ENCODE measurements at places on chromosomes 3 and 15.

DNA sequence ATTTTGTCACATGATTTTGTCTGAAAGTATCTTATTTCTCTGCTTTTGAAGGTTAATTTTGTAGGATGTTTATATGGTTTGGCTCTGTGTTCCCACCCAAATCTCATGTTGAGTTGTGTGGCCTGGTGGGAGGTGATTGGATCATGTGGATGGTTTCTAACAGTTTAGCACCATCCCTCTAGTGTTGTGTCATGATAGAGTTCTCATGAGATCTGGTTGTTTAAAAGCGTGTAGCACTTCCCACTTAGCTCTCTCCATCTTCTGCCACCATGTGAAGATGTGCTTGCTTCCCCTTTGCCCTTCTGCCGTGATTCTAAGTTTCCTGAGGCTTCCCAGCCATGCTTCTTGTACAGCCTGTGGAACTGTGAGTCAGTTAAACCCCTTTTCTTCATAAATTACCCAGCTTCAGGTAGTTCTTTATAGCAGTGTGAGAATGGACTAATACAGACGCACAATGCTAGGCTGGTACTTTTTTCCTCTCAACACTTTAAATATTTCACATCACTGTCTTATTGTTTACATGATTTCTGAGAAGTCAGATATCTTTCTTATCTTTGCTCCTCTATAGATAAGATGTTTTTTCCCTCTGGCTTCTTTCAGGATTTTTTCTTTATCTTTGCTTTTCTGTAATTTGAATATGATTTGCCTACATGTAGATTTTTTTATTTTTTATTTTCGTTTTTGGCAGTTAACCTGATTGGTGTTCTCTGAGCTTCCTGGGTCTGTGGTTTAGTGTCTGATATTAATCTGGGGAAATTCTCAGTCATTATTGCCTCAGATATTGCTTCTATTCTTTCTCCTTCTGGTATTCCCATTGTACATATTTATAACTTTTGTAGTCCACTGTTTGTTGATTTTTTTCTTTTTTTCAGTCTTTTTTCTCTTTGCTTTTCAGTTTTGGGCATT is 22.2 kb downstream of the BTD start:
- DNase-seq = no peak

DNA sequence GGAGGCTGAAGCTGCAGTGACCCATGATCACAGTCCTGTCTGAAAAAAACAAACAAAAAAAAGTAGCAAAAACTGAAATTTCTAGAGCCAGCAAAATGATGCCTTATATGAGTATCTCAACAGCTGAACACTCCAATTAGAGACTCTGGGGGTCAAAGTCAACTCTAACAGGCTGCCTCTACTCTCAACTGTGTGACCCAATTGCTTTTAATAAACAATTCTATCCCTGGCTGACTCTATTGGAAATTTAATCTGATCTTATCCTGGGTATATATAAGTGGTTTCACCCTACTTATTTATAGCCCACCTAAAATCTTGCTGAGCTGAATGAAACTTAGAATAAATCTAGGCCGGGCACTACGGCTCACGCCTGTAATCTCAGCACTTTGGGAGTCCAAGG is 29.0 kb downstream of the SMARCC1 start:
- no peak for DNase-seq

- DNase-seq = no peak
Measured at GRCh38 chr3:38601956-38602550, 47.4 kb downstream of the SCN5A start.

GRCh38 chr3:168249205-168249549 is 153.5 kb upstream of the GOLIM4 start:
- DNase-seq = no peak

- peak; percentile 38 for DNase-seq
Measured at GRCh38 chr3:195549931-195550519, 6.9 kb upstream of the PPP1R2 start.

GRCh38 chr15:80949756-80950155 is 39.9 kb downstream of the MESD start:
- DNase-seq = no peak

DNA sequence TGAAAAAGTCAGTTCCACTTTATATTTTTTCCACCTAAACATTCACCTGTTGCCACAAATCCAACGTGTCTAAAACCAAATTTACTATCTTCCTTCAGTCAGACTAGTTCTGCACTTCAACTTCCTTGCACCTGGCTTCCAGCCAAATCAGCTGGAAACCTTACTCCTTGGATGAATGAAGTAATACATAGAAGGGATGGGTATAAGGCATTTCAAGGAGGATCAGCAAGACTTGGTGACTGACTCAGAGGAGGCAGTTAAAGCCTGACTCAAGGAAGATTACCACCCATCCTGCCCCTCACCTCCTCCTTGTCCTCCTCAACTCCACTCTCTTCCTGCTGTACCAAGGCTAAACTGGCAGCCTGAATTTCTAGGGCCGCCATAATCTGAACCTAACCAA is 37.1 kb downstream of the QTRT2 start:
- no peak for DNase-seq

DNA sequence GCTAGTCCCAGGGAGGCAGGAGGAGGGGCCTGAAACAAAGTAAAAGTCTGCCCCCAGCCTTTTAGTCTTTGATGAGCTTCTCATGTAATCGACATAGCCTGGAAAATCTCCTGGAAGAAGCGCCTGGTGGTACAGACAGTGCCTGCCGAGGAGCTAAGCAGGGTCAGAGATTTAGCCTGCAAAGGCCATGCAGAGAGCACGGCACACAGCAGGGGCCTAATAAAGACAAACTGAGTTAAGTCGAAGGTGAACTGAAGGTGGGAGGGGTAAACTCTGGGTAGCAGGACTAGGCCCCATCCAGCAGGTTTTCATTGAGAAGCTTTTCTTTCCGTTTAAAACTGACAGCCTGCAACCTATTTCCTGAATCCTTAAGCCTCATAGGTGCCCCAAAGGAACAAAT is 115.5 kb upstream of the ABHD17C start:
- DNase-seq = no peak

DNA sequence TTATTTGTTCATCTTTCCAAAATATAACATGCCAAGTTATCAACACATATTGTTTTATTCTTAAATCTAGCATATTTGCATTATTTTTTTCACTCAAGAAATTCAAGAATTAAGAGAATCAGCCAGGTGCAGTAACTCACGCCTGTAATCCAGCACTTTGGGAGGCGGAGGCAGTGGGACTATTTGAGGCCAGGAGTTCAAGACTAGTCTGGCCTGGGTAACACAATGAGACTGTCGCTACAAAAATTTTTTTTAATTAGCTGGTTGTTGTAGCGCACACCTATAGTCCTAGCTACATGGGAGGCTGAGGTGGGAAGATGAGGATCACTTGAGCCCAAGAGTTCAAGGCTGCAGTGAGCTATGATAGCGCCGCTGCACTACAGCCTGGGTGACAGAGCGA is 10.5 kb downstream of the DCUN1D1 start:
- DNase-seq = no peak

GRCh38 chr3:174955513-174956016 is 96.4 kb downstream of the NAALADL2 start:
- no peak for DNase-seq

DNA sequence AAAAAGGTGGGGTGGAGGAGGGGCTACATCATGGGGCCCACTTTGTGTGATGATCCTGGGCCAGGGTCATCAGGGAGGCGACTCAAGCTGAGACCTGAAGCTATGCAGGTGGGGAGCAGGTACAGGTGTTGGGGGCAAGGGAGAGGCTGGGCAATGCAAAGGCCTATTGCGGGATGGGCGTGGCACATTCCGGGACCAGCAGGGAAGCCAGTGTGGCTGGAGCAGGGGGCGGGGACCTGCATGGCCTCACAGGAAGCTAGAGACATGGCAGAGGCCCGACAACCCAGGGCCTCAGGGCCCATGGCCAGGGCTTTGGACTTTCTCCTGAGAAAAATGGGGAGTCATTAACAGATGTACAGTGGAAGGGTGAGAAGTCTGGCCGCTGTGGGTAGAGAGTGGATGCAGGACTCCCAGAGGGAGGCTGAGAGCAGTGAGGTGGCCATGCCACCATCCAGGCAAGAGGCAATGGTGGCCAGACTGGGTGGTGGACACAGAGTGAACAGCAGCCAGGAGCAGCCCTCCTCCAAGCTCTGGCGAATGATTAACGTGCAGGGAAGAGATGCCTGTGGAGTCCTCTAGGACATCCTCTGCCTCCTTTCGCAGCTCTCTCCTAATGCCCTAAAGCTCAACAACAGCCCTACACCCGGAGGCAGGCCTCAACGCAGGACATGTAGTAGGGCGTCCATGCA is 122.6 kb upstream of the ATP2B2 start:
- DNase-seq = no peak

DNA sequence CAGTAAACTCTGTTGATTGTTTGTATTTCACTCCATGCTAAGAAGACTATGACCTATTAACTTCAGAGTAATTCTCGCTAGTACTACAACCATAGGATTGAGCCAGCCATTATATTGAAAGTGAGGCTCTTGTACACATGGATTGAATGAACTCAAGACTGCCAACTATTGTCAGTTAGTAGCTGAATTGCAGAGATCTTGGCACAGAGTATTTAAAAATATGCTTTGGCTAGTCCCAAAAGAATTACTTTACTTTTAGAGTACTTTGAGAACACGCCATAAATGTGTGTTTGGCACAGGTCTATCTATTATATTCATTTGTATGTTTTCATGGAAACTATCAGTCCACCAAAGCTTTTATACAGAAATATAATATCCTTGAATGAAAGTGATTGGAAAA is 226.7 kb upstream of the DCBLD2 start:
- no peak for DNase-seq

- DNase-seq = no peak
Measured at GRCh38 chr15:89412905-89413411, 78.3 kb upstream of the POLG start.

GRCh38 chr3:87822563-87822962 is 236.2 kb downstream of the CGGBP1 start:
- no peak for DNase-seq

- DNase-seq = no peak
Measured at GRCh38 chr3:66199089-66199473, 21.7 kb upstream of the SLC25A26 start.

- no peak for DNase-seq
Measured at GRCh38 chr3:177358977-177359592, 161.8 kb upstream of the TBL1XR1 start.

DNA sequence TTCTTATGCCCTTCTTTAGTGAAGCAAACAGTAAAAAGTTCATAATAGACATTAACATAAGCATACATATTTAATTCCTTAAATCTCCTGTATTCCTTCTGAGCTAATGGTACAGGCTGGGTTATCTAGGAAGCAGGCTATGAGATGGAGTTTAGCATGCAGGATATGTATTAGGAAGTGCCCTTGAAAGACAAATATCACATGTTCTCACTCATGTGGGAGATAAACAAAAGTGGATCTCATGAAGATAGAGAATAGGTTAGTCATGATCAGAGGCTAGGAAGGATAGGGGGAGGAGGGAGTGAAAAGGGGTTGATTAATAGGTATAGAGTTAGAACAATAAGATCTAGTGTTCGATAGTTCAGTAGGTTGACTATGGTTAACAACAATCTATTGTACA is 105.4 kb downstream of the CLASP2 start:
- DNase-seq = no peak

- no peak for DNase-seq
Measured at GRCh38 chr3:57706462-57706861, 13.6 kb upstream of the DENND6A start.

- DNase-seq = no peak
Measured at GRCh38 chr3:195460091-195460713, 17.4 kb upstream of the ACAP2 start.

GRCh38 chr3:62151591-62151990 is 221.8 kb downstream of the FEZF2 start:
- no peak for DNase-seq

DNA sequence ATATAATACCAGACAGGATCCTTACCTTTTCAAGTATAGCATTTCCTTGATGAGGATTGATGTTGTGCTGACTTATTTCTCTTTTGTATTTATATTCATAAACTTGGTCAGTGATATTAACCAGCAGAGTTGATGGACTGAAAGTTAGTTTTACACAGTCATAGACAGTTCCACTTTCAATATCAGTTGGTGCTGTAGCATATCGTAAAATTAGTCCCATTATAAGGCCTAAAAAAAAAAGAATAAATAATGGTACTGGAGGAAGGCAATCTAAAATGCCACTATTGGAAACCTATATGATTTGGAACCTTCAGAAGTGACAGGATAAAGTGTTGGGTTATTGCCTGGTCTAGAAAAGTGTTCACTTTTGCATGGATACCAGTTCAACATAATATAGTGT is 16.3 kb downstream of the SLC9A9 start:
- DNase-seq = no peak

- no peak for DNase-seq
Measured at GRCh38 chr3:30668051-30668609, 61.7 kb downstream of the TGFBR2 start.

DNA sequence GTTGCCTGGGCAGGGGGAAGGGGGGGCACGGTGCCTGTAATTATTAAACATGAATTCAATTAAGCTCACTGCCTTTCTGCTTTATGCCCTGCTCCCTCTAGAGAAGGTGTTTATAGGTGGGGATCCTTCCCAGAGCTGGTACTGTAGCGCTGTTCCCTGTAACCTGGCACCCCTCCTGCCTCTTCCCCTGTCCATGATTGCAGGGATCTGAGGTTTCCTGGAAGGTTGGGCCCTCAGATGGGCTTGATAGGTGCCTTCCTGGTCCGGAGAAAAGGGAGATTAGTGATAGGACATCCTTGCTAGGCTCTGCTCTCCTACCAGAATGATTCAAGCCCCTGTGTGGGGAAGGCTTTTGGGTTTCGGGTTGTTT is 2.1 kb upstream of the FAM131A start:
- no peak for DNase-seq

GRCh38 chr3:165181556-165181955 is 14.6 kb downstream of the SLITRK3 start:
- no peak for DNase-seq

GRCh38 chr3:139909811-139910210 is 25.2 kb upstream of the CLSTN2 start:
- DNase-seq = no peak

DNA sequence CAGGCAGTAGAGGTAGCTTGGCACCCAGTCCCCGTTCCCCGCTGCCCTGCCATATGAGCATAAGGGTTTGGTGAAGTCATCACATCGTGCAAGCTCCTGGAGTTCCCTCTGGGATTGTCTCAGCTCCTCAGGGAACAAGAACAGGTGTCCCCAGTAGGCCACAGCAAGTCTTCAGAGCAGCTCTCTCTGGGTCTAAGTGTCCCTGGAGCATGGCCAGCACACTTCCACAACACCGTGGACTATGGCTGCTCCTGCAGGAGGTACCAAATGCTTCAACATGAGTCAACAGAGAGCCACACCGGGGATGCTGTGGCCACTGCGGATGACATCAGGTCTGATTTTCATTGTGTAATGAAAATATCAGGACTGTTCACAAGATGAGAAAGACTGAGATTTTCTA is 23.1 kb downstream of the ABHD6 start:
- DNase-seq = no peak

GRCh38 chr3:25906132-25906906 is 116.4 kb downstream of the OXSM start:
- no peak for DNase-seq

Data from activated CD4-positive, CD25-positive, alpha-beta regulatory T cell (primary cell).